Stimulated activated CD8-positive, alpha-beta memory T cell treated with anti-CD3 and anti-CD28 coated beads, Interleukin-7, amount 100 ng/mL, for 48 hours (primary cell): ENCODE measurements at places on chromosomes 3 and 15.
A peak's percentile ranks its signal among the peaks of the same experiment; 100 is the strongest.

GRCh38 chr3:171718493-171719185 is 91.6 kb downstream of the PLD1 start:
- DNase-seq = no peak

DNA sequence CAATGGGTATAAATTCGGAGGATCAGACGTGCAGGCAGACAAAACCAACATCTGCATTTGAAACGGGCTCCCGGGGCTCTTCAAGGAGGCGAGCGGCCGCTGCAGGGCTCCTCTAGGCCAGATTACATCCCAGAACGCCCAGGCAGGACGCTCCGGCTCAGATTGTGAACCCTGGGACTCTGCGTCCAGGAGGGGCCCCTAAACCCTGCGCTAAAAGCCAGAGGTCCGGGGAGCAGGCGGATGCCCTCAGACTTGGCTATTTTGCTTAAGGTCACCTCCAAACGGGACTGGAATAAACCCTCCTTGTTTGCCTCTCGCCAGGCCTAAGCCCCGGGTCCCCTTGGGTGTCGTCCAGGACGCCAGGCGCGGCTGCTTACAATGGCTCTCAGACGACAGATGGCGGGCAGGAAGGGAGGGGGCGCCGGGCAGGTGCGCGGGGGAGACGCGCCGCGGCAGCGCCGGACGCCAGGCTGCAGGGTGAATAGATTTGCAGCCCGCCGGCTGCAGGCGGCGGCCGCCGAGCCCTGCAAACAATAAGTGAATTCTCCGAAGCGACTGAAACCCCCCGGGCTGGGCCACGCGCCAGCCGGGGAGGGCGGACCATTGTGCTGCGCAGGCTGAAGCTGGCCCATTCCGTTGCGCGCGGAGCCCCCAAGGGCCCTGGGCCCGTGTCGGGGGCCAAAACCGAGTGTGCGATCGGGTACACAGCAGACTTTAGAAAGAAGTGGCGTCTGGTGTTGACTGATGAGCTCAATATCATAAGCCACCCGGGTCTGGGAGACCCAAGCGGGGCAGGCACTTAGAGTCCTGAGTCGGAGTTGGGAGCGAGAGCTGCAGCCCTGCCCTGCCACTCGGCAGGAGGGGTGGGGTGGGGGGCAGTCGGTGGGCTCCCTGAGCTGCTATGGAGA is 32.3 kb upstream of the AMOTL2 start:
- DNase-seq = no peak

DNA sequence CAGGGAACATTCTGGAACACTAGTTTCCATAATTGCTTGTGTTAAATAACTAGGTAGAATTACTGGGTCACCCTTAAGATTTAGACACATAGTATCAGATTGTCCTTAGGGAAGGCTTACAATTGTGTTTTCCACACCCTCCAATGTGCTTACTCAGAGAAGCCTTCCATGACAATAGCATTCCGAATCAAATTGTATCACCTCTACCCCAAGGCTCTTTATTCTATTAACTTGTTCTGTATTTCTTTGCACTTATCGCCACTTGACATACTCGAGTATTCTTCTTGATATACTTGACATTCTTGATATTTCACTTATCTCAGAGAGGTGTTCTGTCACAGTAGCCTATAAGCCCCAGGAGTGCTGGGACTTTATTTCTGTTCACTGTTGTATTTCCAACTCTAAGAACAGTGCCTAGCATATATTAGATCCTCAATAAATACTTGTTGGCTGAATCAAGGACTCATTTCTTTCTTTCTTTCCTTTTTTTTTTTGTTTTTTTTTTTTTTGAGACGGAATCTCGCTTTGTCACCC is 238.9 kb upstream of the PDZRN3 start:
- no peak for DNase-seq

GRCh38 chr3:86949850-86950249 is 41.1 kb downstream of the VGLL3 start:
- no peak for DNase-seq

DNA sequence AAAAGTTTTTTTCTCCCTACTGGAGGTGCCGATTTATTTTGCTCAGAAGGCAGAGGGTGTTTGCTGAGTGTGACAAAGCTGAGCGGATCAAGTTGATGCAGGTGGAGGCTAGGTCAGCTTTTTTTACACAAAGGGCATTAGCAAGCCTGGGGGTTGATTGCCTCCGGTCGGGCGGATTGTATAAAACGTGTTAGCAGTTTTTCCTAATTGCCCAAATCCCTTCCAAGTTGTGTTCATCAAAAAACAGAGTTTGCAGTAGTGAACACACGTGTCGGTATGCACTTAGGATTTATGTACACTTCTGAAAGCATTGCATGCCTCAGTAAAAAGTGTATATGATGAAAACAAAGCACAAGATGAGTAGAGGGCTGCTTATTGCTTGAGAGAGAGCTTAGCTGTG is 2.6 kb downstream of the GPR160 start:
- no peak for DNase-seq

GRCh38 chr3:45848392-45848791 is 6.5 kb upstream of the LZTFL1 start:
- no peak for DNase-seq

DNA sequence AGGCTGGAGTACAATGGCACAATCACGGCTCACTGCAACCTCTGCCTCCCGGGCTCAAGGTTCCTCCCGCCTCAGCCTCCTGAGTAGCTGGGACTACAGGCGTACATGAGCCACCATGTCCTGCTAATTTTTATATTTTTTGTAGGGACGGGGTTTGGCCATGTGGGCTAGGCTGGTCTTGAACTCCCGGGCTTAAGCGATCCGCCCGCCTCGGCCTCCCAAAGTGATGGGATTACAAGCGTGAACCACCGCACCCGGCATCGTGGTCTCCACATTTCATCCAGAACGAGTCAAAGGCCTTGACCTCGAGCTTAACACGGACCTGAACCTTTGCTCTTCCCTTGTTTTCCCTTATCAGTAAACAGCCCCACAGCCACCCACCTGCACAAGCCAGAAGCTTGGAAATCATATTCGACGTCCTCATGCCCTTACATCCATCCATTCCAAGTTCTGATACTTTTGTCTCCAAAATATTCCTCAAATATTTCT is 1.4 kb upstream of the PTPN23 start:
- no peak for DNase-seq

DNA sequence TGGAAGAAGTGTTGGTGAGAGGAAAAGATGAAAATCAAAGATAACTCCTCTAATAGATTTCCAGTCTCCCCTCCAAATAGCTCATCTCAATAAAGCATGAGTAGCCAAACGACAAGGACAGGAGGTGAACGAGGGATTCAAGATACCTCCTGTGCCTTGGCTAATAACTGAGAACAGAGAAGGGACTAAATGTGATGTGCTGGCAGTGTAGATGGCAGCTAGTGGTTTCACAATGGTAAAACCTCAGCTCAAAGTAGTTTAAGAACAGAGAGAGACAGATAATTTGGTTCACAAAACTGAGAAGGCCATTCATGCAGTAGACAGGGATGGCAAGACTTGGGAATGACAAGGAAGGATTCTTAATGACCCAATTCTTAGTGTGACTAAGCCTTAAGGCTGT is 292.6 kb downstream of the EFHB start:
- no peak for DNase-seq

DNA sequence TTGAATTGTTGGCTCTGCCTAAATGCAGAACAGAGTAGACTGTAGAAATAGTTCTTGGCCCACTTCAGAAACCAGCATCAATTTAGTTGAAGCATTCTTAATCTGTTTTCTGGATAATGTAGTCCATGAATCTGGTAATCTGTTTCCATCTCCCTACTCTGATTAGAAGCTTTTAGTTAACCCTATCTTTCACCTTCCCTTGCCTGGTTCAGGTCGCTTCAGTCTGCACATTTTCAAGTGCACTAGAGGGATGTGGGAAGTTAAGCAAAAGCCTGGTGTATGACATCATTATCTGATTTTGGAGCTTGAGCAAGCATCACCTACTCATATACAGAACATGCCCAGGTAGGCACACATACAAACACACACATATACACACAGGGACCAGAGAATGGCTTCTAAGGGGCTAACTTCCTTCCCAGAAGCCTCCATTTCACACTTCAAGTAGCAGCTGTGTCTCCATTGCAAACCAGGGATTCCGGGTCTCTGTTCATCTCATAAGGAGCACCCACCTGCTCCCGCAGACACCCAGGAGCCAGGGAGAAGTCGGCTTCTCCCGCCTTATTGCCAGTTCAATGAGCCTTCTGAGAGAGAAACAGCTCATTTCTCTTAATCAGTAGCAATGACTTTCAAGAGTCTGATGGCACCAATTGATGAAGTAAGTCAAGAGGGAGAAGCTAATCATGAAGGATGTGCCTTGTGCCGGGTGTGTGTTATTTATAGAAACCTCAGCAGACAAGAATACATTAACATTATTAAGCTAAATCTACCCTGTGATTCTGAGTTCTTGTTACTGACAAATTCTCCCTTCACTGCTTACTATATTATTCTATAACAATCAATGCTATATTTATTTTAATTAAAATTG is 347.9 kb upstream of the STAC start:
- DNase-seq = no peak

DNA sequence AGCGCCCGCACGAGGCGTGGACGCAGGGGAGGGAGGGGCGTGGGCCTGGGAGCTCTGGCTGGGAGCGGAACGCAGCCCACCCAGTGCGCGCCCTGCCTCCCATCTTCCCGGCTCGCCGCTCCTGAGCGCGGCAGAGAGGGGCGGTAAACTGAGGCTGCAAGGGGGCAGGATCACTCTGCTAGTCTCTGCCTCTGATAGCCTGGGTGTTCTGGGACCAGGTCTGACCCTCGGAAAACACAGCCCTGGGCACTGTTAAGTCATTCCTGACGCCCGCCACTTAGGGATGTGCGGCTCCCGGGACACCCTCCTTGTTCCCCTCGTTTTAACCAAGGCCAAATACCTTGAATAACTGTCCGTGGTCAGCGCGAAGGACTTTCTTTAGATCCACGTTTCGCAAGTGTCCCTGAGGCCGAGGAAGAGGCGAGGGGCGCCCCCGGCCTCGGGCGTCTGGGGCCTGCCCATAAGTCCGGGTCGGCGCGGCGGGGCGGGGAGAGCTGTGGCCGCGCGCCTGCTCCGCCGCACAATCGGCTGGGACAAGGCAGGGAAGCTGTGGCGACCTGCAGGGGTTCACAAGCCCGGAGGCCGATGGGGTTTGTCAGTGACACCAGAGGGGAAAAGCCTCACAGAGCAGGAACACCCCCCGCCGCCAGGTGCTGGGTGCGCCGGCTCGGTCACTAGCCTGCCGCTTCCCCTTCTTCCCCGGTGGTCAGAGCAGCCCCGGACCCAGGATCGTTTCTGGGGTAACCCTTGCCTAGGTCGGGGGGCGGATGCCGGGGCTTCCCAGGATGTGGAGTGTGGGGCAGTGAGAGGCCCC is 1.5 kb downstream of the ITPKA start:
- DNase-seq = no peak

DNA sequence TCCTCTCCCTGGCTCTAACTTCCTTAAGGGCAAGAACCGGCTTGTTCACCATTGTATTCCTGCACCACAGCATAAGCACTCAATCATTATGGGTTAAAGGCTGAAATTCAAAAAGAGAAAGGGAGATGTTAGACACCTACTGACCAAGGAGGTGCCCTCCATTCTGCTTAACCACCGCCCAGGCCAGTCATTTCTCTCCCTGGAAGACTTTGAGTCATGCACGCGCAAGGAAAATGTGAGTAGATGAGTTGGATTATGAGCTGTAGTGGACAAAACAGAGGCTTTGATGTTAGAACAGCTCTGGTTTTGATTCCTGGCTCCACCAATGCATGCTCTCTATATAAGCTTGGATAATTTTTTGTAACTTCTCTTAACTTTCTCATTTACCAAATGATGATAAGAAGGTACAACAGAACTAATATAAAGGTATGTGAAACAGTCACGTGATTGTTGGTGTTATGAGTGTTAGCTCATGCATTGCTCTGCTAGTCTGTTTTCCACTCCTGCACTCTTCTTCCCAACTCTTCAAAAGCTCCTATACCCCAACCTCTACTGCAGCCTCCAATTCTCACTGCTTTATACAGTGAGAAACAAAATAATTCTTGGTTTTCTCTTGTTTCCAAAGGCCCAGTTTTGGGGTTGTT is 148.4 kb upstream of the ATP11B start:
- DNase-seq = peak; percentile 13

GRCh38 chr3:153443961-153444360 is 281.9 kb downstream of the RAP2B start:
- no peak for DNase-seq

DNA sequence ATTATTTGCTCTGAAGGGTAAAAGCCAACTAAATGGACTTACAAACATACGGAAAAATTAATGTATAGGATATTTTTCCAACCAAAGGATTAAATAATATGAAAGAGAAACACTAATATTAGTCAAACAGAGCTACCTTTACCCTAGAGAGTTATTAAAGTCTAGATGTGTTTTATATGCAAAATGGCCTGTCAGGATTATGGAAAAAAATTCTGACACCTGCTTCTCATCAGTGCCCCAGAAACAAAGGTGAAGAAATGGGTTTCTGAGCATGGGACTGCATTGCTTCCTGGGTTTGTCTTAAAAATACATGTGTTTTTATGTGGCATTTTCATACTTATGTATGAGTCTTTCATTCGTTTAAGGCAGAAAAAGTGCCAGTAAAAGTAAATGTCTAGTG is 148.3 kb downstream of the ROBO2 start:
- DNase-seq = no peak

- DNase-seq = no peak
These were observed 221.2 kb downstream of the NLGN1 start for GRCh38 chr3:173618703-173619102.

GRCh38 chr15:99925661-99926461 is 192.6 kb upstream of the LYSMD4 start:
- peak; percentile 34 for DNase-seq

DNA sequence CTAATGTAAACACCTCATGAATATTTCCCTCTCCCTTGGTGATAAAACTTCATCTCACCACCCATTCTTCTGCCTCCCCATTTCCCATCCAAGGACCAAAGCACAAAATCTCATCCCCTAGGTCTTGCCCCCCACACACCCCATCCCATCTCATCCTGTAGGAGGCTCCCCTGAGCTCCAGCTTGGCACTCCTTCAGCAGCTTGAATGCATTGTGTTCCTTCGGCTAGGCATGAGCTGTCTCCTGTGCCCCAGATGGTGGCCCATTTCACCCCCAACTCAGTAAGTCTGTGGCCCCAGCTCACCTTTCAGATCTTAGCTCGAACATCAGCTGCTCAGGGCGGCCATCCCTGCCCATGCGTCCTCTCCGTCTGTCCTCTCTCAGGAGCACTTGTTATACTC is 203.6 kb upstream of the NR2F2 start:
- DNase-seq = no peak
